Ecto neural progenitor cell (in vitro differentiated cells): ENCODE measurements at places on chromosomes 7 and 10.

DNA sequence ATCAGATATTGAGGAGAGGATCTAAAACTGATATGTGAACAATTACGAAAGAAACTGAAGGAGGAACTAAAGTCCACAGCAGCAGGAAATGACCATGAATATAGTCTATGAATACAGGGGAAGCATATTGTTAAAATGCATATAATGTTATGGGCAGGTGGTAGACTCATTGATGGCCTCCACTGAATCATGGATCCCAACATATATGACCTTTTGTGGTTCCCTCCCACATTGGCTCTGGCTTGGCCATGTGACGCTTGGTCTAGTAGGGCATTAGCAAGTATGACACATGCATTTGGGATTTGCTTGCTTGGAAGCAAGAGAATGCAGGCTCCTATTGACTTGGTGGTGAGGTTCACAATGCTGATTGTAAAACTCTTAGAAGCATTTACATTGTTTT lies 55.2 kb upstream of the RAB18 start:
- DNase-seq: no peak

GRCh38 chr7:85185424-85186082 lies 1.3 kb downstream of the SEMA3D start:
- DNase-seq: peak; percentile 74

DNA sequence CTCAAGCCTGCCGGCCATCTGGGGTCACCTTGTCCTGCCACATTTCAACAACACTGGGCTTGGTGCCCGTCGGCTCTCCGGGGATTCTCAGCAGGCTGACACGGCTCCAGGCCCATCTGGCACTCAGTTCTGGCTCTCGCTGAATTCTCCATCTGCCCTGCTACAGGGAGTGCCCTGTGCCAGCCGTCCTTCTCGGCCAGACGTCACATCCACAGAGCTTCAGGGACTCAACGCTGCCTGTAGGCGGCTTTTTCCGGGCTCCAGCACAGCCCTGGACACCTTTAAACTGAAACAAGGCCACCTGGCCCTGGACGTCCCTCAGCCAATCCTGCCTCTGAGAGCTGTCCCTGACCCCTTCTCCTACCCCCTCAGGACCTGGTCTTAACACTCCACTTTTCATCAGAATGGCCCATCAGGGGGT lies 43.0 kb downstream of the TMEM130 start:
- no peak for DNase-seq

GRCh38 chr7:2607122-2607922 lies 24.5 kb upstream of the TTYH3 start:
- no peak for DNase-seq

GRCh38 chr7:95470452-95470851 lies 15.3 kb upstream of the ASB4 start:
- no peak for DNase-seq

GRCh38 chr7:108071551-108071950 lies 58.6 kb downstream of the LAMB4 start:
- no peak for DNase-seq

DNA sequence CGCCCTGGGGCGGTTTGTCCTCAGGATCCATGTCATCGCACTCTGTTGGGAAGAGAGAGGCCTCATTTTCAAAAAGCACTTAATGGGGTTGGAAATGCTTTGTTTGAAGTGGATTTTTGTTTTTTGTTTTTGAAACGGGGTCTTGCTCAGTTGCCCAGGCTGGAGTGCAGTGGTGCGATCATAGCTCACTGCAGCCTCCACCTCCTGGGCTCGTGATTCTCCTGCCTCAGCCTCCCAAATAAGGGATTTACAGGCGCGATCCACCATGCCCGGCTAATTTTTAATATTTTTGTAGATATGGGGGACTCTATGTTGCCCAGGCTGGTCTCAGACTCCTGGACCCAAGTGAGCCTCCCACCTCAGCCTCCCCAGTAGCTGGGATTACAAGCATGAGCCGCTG lies 735 bp downstream of the FKBP6 start:
- no peak for DNase-seq

GRCh38 chr7:92880212-92881090 lies 44.1 kb upstream of the CDK6 start:
- DNase-seq: no peak

- no peak for DNase-seq
Observed at GRCh38 chr7:158657189-158657746, 47.3 kb downstream of the NCAPG2 start.

- DNase-seq: no peak
Observed at GRCh38 chr7:132337450-132338080, 238.7 kb downstream of the PLXNA4 start.

- DNase-seq: no peak
Observed at GRCh38 chr7:157271315-157271990, 65.4 kb upstream of the DNAJB6 start.

DNA sequence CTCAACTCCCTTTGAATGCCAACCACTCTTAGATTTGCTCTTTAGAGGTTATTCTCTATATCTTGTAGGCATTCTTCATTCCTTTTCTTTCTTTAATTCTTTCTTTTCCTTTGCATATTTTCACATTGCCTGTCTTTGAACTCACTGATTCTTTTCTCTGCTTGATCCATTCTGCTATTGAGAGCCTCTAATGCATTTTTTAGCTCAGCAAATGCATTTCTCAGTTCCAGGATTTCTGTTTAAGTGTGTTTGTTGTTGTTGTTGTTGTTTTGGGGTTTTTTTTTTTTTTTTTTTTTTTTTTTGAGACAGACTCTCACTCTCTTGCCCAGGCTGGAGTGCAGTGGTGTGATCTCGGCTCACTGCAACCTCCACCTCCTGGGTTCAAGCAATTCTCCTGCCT lies 71.6 kb downstream of the FBXL13 start:
- DNase-seq: no peak

- DNase-seq: no peak
Observed at GRCh38 chr10:113139699-113140098, 189.7 kb downstream of the TCF7L2 start.

DNA sequence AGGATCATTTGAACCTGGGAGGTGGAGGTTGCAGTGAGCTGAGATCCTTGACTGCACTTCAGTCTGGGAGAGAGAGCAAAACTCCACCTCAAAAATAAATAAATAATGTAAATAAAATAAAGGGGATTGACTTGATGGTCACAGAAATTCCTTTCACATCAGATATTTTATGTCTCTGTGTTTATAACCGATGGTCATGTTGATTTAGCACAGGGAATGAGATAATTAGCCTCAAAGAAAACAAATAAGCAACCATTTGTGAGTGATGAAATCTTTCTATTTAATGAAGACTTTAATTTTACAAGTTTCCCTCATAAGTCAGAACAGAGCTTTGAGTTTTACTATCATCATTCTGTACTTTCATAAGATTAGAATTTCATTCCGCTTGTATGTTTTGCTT lies 64.8 kb upstream of the NUPR2 start:
- DNase-seq: no peak

DNA sequence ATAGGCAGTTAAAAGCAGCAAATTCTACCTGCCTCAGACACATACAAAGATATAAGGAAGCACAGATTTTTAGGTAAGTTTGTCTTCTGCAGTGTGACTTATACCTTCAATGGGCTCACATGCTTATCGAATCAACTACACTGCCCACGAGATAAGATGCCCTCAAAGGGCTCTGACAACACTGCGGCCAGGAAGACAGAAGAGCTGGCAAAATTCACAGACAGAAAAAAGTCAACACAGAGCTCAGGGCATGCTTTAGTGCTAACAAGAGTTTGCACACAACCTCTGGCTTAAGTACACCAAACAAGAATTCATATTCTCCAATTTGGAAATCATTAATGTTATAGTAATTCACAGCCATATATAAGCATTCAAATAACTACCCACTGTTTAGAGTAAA lies 62.3 kb downstream of the LARP4B start:
- DNase-seq: no peak

GRCh38 chr10:100744987-100745881 lies at the start of gene PAX2:
Gene PAX2 (plus strand): TSS chr10:100745582. CDS start chr10:100746261, 679 bp downstream.
- DNase-seq: peak; percentile 87

GRCh38 chr7:5466551-5466950 lies 42.9 kb upstream of the TNRC18 start:
- no peak for DNase-seq

- DNase-seq: no peak
Observed at GRCh38 chr10:91410638-91411371, 661 bp downstream of the HECTD2 start.

DNA sequence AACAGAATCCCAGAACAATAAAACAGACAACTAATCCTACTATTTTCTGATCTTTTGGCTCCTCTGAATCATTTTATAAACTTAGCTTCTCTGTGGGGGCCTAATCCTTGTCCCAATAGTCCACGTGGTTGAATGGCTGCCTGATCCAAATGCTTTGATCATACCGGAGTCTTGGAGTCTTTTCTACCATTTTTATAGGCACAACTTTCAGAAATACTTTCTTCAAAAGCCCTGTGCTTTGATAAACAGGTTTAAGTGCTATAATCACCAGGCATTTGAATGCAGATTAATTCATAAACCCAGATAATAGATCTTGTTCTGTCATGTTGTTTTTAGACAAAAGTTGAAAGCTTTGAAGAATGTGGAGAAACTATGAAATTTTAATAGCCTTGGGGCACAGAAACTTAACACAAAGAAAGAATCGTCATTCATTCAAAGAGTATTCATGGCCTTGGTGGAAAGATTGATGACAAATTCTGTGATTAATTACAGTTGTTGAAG lies 163.7 kb downstream of the AHR start:
- DNase-seq: no peak

GRCh38 chr10:97331153-97331703 lies 3.3 kb downstream of the FRAT2 start:
- DNase-seq: no peak

DNA sequence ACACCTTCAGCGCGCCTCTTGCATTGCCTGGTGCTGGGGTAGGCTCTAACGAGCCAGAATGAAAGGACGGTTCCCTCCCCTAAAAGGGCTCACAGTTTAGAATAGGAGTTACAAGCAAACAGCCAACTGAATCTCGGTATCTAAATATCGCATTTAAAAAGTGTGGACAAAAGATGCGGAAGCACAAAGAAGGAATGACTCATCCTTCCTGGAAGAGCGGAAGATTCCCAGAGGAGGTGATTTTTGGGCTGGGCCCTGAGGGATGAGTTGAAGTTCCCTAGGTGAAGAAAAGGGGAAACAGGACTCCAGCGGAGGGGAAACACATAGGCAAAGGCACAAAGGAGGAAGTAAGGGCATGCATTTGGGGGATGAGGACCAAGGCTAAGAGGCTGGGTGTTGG lies 29.9 kb downstream of the SRRM3 start:
- no peak for DNase-seq

DNA sequence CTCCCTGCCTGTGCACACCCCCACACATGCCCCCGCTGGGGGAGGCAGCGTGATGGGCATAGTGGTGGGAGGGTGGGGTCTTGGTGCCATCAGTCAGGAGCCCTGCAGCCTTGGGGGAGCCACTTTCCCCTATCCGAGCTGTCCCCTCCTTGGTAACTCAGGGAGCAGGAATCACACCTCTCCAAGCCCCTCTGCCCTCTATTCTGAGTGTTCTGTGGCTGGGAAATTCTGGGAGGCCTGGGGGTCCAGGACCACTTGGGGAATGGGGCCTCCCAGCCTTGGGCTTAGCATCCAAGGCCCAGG lies 11.3 kb downstream of the DPYSL4 start:
- no peak for DNase-seq

DNA sequence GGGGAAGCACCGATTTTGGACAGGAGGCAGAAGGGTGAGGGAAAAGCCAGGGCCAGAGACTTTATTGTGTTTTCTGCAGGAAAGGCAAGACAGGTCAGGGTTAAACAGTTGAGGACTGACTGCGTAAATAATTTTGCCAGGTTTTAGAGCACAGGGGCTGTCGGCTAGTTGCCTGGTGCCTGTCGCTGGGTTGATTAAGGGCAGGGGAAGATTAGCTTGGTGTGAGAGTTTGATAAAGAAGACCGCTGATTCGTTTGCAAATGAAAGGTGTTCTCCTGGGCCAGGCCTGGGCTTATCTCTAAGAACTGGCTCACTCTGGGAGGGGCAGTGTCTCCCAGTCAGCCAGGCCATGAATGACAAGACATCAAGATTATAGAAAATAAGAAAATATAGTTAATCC lies 75.6 kb downstream of the SLC37A3 start:
- no peak for DNase-seq

DNA sequence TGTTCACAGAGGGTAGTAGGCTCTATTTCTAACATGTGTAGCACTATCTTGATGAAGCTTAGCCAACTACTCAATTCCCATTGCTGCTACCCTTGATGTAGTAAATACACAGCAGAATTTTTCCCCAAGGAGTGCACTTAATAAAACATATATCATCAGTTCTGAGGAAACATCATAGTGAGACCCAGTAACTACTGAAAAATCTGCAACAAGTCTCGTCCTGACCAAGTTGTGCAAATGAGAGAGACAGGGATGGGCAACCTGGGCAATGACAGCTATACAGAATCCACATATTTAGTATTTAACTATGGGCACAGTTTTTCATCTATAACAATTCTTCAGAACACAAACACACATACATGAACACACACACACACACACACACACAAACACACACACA lies 1073.8 kb upstream of the SORCS1 start:
- DNase-seq: no peak

DNA sequence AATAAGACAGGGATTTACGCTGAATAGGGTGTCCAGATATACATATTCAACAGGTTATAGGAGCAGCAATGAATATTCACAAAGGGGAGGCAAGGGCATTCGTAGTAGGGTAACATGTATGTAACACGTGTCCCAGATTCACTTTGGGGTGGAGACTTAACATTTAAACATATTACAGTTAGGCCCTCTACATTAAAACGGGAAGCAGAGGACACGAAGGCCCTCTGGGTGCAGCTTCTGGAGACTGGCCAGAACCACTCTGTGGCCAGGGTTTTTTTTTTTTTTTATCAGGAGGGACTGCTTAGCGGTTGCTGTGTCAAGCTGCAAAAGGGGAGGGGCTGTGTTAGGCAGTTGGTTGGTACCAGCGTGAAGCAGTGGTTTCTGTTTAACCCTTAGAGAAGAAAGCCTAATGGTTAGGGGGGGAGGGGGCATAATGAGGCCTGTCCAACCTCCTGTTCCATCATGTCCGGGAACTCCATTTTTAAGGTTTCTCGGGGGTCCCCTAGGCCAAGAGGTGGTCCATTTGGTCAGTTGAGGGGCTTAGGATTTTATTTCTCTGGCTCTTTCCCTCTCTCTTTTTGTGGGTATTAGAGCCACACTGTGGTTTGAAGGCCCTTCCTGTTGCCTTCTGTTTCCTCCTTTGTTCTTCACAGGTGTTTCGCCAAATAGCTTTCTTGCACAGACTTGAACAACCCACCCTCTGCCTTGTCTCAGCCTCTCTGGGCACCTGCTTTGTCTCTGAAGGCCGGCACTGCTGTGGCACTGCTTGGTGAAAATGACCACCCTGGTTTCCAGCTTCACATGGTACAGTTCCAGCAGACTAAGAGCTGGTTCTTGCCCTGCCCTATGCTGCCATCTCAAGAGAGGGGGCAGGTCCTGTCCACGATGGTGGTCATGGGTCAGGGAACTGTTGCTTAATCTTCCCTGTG lies 26.4 kb downstream of the PRF1 start:
- DNase-seq: no peak

- DNase-seq: no peak
Observed at GRCh38 chr7:84637568-84638338, 443.2 kb upstream of the SEMA3A start.
